ENCODE measurements at places on chromosomes 11 and 22. TPM values are rescaled to one million over a fixed set of nuclear protein-coding genes. Genes with fewer than 3 reads are reported as not detected.

UBASH3B gene
- total RNA-seq = 2.6 TPM

KCNK7 gene
- total RNA-seq = not detected

KRTAP5-2 gene
- total RNA-seq = not detected

C1QTNF6 gene
- 35.9 TPM for total RNA-seq

POU2AF2 gene
- total RNA-seq = not detected

DRD2 gene
- 0.31 TPM for total RNA-seq

VPREB1 gene
- not detected for total RNA-seq

TRIM49B gene
- total RNA-seq = not detected

ACRV1 gene
- total RNA-seq = not detected

All from cardiac ventricle fibroblast (primary cell).